ENCODE measurements at places on chromosomes 11 and 22.

- no peak for DNase-seq
Measured at GRCh38 chr11:3942956-3943497, 87.6 kb downstream of the STIM1 start.

DNA sequence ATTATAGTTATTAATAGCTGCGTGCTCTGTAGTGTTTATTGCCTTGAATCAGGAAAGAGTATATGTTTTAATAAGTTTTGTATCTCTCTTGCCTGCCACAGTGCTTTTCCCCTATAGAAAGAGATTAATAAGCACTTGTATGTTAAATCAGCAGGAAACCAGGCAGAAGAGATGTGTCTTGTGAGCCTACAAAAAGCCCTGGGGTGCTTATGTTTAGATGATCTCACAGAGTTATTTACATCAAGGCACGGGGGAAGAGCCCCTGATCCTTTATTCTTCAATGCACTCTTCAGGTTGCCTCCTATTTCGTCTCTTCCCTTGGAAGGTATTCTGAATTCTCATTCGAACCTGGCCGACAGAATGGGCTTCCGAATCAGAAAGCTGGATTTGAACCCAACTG, 183.0 kb downstream of the MAML2 start:
- DNase-seq: no peak

- DNase-seq: no peak
Measured at GRCh38 chr11:94169930-94170545, 41.4 kb downstream of the PANX1 start.

DNA sequence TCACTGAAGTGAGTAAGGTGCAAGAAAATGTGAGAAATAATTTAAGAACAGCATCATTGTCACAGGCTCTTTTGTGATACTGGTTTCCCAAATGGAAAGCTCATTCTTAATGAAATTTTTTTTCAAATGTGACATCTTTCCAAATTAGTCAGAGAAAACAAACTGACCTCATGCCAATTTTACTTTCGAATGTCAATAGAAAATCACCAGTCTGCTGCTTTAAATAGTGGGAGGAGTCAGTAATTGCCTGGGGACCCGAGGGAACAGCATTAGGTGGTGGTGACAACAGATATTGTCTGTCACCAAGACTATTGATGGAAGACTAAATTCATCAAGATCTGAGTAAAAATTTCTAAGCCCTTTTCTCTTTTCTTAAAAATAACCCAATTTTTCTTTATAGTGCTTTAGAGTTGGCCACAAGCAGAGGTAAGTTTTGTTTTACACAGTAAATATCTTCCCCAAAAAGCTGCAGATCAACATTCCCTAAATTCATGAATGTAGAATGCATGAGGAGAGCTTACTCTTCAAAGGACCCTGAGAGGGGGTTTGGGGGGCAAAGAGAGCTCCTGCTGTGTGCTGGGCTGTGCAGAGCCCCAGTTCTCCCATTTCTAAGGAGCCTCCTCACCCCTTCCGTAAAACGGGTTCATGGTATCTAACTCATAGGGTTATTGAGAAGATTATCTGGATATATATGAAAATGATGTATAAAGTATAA, 95.1 kb downstream of the PIWIL4 start:
- no peak for DNase-seq

DNA sequence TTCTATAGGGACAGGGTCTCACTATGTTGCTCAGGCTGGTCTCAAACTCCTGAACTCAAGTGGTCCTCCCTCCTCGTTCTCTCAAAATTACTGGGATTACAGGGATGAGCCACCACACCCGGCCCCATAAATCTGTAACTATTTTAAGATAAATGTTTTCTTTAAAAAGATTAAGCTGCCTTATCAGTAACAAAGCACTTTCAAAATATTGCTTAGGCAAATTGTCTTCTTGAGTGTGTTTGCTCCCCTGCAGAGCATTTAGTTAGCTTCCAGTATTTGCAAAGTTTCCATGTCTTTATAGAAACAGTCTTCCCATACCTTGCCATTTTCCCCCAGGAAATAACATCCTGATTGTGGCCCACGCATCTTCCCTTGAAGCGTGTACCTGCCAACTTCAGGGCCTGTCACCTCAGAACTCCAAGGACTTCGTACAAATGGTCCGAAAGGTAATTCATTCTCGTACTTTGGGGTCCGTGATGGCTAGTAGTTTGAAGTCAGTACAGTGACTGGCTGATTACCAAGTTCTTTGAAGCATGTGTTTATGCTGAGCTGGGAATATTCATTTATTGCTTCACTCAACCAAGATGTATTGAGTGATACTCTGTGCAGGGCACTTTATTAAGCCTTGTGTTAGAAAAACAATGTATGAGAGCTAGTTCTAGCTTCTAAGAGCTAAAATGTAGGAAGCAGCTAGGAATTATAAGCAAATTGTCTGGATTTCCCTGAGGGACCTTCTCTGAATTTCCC, 30.4 kb upstream of the CRTAM start:
- no peak for DNase-seq

DNA sequence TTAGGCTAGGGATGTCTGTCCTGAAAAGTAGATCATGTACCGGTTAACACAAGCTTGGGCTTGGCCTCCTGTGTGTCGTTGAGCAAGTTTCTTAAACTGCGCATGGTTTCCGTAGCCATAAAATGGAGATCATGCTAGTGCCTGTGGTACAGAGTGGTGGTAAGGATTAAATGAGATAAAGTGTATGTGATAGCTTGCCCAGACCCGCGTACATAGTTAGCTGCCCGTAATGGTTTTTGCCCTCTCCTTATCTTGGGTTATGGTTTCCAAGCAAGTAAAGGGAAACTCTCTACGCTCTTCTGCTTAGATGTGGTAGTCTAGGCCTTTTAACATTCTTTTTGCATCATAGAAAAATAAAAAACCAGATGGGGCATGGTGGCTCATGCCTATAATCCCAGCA, 11.0 kb upstream of the PTPRJ start:
- DNase-seq: no peak

- DNase-seq: no peak
Measured at GRCh38 chr11:68843703-68844312, 2.1 kb upstream of the CPT1A start.

DNA sequence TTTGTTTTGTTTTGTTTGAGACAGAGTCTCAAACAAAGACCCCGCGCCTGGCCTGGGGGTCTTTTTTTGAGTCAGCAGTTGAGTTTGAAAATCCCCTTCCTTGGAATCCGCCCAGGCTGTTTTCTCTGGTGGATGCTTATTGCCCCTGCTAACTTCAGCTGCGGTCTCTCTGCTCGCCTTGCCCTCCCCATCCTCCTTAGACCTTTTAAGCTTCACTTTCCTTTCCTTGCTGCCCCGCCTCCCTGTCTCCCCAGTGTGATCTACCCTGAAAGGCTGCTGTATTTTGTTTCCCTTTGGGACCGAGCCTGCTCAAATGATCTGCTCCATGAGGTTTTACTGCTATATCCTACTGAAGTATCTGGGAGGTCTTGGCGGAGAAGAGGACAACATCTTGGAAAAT, 2.5 kb downstream of the USP18 start:
- no peak for DNase-seq
